ENCODE measurements at places on chromosomes 1 and 21. TPM values are rescaled to one million over a fixed set of nuclear protein-coding genes. Genes with fewer than 3 reads are reported as not detected.

The CLCA4 gene
- total RNA-seq = not detected

The CYP4B1 gene
- total RNA-seq = not detected

The LCE3D gene
- not detected for total RNA-seq

The KPRP gene
- total RNA-seq = not detected

The AUNIP gene
- 15.1 TPM for total RNA-seq

The ZNF362 gene
- total RNA-seq = 6.7 TPM

The ZC3H12A gene
- 109 TPM for total RNA-seq

The HSD3B1 gene
- total RNA-seq = not detected

The RAB42 gene
- not detected for total RNA-seq

The OR2G6 gene
- total RNA-seq = not detected

The ARTN gene
- total RNA-seq = 1.2 TPM

The KIF2C gene
- 44.5 TPM for total RNA-seq

The LCE1D gene
- total RNA-seq = not detected

DNA sequence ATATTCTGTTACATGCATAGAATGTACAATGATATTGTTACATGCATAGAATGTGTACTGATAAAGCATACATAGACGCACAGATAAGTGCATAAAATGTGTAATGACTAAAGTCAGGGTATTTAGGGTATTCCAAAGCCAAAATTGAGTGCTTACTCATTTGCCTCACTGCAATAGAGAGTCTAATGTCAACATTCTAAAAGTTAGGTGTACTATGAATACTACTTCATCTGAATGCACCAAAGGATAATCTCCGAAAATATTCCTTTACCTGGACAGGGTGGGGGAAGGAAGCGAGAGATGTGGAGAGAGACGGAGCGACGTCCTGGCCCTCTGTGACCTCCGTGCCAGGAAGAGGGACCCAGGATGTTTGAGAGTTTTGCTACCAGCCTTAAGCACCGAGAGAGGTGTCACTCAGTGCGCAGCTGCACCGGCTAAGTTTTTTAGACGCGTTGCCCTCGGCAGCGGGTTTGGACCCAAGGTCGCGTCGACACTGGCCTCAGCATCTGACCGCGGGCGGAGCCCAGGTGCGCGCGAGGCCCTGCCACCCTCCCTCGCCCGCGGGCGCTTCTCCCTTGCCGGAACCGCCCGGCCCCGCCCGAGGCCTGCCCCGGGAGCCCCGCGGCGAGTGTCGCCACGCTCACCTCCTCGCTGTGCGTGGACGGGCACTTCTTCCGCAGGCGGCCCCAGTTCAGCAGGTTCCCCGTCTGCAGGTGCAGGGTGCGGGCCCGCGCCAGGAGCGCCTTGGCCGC, 660 bp downstream of the GCLM start:
- DNase-seq = peak; percentile 62

DNA sequence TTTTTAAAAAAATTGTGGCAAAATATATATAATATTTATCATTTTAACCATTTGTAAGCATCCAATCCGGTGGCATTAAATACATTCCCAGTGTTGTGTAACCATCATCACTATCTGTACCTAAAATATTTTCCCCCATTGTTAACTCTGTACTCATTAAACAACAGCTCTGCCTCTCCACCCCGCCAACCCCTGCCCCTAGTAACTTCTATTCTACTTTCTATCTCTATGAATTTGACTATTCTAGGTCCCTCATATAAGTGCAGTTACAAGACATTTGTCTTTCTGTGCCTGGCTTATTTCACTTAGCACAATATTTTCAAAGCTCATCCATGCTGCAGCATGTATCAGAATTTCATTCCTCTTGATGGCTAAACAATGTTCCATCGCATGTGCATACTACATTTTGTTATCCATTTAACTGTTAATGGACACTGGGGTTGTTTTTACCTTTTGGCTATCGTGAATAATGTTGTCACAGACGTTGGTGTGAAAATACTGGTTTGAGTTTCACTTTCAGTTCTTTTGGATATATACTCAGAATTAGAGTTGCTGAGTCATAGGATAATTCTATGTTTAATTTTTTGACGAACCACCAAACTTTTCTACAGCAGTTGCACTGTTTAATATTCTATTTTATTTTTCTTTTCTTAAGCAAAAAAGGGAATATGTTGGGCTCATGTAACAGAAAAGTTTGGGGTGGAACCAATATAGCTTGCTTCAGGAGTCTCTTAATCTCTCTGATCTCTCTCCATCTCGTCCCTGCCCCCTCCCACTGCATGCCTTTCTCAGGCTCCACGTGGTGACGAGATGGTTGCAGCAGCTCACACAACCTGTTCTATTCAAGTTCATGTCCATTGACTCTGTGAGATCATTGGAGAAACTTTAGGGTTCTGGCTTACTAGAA, 25.2 kb upstream of the RCAN1 start:
- DNase-seq = no peak

DNA sequence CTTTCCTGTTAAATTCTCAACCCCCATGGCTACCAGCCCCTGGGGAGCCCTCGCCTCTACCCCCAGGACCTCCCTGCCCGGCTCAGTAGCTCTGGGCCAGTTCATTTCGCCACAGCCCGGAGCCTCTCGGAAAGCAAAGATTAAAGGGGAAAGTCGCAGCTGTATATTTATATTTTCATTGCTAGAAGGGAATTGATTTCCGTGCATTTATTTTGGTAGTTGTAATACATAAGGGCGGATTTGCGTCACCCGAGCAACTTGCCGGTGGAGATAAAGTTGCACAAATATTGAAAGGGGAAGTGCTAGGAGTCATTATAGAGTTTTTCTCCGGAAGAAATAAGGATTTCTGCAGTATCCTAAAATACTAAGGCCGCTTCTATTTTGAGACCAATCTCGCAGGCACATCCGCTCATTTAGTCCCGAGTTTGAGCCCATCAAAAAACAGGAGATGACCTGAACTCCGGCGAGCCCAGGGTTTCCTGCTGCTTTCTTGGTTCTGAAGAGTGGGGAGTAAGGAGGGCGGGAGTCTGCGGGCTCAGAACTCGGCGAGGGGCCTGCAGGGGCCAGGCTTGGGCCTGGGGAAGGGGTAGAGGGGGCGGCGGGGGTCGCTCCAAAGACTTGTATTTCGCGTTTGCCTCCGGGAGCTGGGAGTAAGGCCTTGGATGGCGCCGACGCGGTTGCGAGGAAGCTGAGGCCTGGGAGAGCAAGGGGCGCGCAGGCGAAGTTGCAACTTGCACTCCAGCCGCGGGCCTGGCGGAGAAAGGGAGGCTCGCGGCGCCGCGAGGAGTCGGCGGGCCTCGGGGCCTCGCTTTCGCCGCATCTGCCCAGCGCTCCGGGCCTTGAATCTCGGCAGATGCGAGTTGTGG, 2.5 kb upstream of the HLX start:
- DNase-seq = no peak

DNA sequence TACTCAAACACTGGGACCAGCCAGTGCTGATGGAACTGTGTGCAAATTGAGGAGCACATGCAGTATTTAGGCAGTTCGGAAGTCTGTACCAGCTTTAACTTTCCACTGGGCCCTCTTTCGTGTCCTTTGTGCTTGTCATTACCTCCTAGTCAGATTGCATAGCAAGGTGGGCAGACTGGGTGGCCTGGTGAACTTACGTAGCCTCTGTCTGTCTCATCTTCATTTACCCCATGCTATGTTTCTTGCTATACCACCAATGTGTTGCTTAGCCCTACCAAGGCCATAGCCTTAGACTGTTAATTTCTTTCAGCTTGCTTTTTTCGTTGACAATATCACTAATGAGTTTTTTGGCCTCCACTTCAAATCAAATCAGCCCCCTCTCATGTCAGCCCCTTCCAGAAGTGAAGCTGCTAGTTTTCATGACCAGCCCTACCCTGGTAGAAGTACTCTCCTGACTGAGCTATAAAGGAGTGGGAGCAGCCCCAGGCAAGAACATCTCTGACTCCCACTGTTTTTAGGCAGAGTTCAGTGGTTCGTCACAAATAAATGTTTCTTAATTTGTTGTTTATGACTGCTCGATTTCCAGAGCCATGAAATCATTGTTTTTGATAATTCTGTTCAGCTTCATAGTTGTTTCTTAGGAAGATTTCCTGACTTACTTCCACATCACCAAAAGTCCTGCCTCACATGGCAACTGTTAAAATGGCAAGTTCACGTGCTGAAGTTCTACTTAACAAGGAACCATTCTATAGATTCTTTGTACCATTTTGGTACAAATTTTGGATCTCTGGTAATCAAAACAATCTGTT, 19.3 kb downstream of the PRKACB start:
- no peak for DNase-seq

DNA sequence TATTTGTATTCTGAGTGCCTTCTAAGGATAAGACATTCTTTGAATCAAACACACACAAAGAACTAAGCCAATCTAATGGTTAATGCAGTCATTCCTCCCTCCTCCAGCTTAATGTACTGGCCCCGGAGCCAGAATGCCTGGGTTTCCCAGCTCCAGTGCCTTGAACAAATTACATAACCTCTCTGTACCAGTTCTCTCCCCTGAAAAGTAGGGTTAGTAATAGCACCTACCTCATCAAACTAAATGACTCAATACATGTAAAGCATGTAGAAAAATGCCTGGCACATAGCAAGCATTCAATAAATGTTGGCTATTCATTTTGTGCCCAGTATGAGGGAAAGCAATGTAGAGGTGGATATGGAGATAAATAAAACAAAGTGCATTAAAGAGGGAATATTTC, 14.0 kb downstream of the C1orf52 start:
- DNase-seq = no peak

- DNase-seq = peak; percentile 71
Measured at GRCh38 chr1:156245451-156246232, 2.2 kb downstream of the PAQR6 start.

GRCh38 chr1:204285436-204286305, 71.9 kb upstream of the GOLT1A start:
- no peak for DNase-seq

- DNase-seq = no peak
Measured at GRCh38 chr1:240018617-240019016, 73.1 kb upstream of the FMN2 start.

- no peak for DNase-seq
Measured at GRCh38 chr21:45972353-45972715, 9.2 kb upstream of the COL6A1 start.

DNA sequence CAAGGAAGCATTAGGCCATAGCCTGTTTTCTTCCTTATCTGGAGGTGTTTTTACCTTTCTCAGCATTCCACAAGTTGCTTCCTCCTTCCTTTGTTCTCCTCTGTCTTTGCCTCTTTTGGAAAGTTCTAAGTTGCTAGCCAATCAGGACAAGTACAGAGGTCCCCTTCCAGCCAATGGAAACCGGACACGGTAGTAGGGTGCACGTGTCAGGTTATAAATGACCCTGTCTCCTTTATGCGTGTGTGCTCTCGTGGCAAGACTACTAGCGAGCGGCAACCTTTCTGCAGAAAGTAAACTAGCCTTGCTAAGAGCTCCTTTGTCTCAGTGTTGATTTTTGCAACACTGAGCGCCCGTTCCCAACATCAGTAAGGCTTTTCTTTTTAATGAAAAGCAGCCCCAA, 1.5 kb upstream of the ACADM start:
- DNase-seq = no peak

DNA sequence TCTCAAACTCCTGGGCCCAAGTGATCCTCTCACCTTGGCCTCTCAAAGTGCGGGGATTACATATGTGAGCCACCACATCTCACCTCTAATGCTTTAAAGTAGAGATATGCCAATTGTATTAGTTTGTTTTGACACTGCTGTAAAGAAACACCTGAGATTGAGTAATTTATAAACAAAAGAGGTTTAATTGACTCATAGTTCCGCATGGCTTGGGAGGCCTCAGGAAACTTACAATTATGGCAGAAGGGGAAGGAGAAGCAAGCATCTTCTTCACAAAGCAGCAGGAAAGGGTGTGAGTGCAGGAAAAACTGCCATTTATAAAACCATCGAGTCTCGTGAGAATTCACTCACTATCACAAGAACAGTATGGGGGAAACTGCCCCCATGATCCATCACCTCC, 3.5 kb upstream of the MYCL start:
- DNase-seq = no peak

GRCh38 chr1:116545359-116545705, 25.5 kb downstream of the CD58 start:
- no peak for DNase-seq

- no peak for DNase-seq
Measured at GRCh38 chr1:202130816-202131522, 8.3 kb downstream of the GPR37L1 start.

GRCh38 chr1:224559981-224560728, 56.0 kb upstream of the CNIH3 start:
- DNase-seq = no peak

DNA sequence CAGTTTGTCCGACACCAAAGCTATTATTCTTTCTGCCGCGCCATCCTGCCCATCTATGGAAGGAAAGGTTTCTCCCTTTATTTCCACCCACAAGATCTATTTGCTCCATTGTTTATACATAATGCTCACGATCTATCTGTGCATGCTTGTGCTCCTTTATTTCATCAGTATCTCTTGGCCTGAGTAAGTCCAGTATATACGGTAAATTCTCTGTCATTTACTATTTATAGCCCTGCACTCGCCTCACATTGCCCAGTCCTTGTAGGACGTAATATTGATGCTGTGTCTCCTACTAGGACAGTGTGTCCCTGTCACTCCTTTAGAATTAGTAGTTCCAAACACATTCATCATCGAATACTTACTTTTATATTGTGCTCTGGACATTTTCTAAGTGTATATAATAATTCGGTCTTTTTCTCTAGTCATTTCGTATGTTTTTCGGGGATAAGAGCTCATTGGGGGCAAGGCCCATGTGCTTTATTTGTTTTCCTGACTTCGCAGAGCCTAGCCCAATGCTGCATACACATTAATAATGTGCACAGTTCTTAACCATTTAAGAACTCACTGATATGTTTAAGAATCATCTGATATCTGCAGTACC, 3.1 kb upstream of the NID1 start:
- DNase-seq = no peak

DNA sequence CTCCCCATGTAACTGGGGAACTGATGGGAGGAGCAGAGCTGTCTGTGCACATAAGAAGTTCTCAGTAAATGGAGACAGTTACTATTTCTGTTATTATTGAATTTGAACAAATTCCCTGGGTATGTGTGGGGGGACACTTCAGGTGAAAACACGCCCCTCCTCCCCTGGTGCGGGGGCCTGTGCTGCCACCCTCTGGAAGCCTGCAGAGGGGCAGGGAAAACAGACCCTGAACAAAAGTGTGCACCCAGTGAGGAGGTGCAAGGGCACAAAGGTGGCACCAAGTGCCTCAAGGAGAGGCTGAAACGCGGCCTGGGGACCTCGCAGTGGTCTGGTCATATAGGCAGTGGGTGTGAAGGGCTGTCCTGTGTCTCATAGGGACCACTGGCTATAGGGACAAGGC, 18.2 kb upstream of the NADK start:
- no peak for DNase-seq

DNA sequence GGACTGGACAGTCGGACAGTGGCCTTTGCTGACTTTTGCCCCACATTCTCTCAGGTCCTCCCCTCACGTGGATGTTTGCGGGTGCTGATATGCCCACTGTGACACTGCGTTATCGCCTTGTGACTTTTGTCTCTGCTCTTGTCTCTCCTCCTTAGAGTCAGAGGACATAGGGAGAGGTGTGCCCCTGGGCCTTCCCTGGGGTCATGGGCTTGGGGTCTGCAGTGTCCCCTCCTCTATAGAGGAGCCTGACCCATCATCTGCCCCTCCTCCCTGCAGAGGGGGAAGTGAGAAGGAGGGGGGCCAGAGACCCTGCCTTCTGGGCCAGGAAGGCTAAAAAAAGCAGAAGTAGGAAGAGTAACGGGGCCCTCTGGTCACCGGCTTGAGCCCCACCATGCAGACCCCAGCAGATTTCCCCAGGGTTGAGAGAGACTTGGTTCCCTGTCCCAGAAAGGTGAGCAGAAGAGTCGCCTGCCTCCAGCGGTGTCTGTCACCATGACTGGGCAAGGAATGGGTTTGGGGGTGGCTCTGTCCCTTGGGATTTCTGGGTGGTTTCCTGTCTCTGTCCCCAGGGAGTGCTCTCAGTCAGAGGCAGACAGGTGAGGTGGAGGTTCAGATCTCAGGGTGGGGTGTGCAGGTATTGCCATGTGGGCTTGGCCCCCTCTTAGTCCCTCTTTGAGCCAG, 13.3 kb downstream of the RPS6KA1 start:
- no peak for DNase-seq
